Activated effector memory CD4-positive, alpha-beta T cell treated with anti-CD3 and anti-CD28 coated beads, Interleukin-2, amount 50 U/mL, for 16 hours (primary cell): ENCODE measurements at places on chromosomes 4 and X.
A peak's percentile ranks its signal among the peaks of the same experiment; 100 is the strongest.

- no peak for DNase-seq
Observed at GRCh38 chr4:86358257-86358656, 1.6 kb downstream of the MAPK10 start.

- DNase-seq = no peak
Observed at GRCh38 chrX:70336767-70337166, 46.9 kb downstream of the KIF4A start.

DNA sequence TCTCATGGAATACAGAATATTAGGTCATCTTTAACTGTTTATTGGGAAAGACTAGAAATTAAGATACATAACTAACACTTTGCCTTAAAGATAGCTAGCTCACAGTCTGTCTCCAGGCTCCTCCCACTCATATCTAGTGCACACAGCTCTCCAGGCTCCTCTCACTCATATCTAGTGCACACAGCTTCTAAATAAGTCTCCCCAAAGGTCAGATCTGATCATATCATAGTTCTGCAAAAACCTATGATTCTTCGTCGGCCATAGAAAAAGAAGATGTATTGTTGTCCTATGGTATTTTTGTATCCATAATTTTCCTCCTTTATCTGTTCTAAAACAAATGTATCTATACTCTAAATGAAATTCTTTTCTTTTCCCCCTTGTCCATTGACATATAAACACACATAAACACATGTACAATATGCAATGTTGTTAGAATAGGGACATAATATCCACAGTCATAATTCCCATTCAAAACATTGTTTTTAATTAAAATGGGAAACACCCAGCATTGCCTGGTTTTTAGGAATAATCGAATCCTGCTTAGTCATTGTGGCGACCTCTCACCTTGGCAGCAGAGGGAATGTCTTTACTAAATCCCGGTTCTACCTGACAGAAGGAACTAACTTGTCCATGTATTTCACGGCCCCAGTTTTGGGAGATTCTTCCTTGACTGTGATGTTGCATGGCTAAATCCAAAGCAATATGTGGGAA, 1282.0 kb downstream of the PCDH7 start:
- no peak for DNase-seq

DNA sequence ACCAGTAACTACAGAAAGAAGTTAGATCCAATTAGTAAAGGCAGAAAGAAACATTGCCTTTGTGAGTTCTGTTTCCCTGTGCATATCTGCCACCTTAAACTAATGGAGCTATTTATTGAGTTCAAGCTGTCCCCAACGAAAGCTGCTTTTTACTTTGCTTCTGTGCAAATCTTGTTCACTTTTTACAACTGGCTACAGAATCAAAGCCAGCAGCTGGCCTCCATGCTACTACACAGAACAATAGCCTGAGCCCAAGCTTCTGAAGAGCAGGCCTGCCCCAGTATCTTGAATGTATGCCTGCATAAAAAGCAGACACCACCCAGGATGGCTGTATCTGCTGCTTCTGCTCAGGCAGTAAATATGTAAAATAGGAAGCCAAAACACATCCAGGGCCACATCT, 28.1 kb downstream of the ANK2 start:
- no peak for DNase-seq

GRCh38 chr4:176792326-176793059, at the start of gene VEGFC:
Gene VEGFC, minus strand, starts transcription at chr4:176792922. Its CDS starts 611 bp downstream, at chr4:176792311.
- no peak for DNase-seq

DNA sequence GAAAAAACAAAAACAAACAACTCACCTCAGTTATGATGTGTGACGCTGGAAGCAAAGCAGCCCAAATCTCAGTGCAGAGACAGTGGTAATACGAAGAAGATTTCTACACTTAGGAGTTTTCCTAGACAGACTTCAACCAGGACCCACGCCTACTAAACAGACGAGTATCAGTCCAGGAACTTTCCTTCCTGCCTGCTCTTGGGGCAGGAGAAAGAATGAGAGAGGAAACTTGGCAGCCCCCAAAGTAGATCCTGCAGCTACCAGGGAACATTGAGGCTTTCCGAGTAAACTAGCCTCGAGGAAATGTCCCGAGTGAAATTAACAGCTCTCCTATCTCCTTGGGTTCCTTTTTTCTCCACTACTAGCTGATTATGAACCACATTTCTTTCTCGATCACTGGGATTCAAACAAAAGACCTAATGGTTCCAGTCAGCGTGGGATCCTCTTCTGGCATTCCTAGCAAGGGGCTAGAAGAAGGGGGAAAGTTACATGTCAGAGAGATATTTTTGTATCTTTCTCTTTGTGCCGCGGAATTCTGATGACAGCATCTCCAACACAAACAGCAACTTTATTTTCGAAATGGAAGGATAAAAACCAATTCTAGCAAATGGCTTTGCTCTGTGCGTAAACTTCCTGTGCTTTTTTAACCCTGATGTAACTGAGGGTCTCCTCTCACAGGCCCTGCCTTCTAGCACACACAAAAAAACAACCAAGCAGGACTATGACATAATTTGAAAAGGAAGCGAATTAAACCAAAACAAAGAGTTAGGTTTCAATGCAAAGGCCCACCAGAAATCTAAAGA, 53.2 kb downstream of the PPM1K start:
- no peak for DNase-seq

DNA sequence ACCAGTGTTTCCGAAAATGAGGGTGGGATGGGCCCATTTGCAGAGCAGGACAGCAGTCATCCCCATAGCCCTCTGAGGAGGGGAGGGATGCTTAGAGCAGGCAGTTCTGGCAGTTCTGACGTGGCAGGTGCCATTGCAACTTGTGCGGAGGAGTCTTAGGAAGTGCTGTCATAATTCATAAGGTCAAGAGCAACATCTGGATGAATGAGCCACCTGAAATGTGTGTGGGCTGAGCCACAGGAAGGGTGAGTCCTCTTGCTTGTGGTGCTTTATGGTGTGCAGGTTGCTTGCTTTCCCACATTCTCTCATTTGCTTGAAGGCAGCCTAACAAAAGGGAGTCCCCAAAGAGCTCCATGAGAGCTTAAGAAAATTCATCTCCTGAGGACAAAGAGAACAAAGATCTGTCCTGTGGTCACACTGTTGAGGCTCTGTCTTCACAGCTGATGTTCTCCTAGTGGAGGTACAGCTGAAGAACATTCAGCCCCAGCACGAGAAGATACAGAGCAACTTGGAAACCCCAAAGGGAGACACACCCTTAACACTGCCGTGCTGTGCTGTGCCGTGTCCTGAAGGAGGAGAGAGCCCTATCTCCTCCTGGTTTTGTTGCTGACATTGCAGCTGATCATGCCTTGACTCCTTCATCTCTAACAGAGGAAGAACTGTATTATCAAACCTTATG, 60.3 kb downstream of the DLG3 start:
- peak; percentile 63 for DNase-seq

DNA sequence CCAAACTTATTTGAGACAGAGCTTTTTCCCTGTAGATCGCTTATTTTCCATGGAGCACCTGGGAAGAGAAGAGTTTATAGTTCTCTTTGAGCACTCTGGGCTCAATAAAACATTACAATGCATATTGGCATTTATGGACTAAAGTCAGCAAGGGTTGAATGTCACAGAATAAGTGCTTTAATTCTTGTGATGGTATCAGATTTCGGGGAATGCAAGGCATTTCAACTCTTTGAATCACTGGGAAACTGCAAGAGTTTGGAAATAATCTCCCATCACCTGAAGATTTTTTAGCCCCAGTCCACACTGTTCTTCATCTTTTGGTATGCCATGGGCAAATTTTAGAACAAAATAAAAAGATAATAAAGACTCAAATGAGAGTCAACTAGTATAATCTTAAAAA, 111.5 kb upstream of the WDFY3 start:
- no peak for DNase-seq

DNA sequence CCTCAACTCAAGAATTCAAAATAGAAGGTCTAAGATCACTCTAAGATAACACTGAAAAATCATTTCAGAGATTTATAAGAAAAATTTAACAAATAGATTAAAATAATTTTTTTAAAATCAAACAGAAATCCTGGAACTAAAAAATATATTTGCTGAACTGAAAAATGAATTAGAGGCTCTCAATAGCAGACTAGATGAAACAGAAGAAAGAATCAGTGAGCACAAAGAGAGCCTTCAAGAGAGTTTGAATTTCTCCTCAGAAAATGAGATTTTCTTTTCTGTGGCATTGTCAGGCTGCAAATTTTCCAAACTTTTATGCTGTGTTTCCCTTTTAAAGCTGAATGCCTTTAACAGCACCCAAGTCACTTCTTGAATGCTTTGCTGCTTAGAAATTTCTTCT, 335.0 kb upstream of the SLC7A11 start:
- no peak for DNase-seq

DNA sequence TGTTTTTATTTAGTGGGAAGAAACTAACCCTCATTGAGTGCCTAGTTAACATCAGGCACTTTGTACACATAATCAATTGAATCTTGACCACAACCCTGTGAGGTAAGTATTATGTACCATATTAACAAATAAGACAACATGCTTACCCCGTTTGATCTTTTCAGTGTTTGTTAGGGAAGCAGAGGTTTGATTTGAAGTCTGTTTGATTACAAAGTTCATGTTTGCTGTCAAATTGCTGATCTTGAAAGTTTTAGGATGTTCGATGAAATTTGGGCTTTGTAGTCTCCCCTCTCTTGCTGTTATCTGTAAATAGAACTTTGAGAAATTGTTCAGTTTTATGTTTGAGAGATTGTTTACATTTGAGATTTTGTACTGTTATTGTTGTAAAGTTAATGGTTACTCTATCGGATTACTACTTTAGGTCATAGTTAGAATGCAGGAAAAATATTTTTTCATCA, 13.4 kb upstream of the ADH4 start:
- no peak for DNase-seq

DNA sequence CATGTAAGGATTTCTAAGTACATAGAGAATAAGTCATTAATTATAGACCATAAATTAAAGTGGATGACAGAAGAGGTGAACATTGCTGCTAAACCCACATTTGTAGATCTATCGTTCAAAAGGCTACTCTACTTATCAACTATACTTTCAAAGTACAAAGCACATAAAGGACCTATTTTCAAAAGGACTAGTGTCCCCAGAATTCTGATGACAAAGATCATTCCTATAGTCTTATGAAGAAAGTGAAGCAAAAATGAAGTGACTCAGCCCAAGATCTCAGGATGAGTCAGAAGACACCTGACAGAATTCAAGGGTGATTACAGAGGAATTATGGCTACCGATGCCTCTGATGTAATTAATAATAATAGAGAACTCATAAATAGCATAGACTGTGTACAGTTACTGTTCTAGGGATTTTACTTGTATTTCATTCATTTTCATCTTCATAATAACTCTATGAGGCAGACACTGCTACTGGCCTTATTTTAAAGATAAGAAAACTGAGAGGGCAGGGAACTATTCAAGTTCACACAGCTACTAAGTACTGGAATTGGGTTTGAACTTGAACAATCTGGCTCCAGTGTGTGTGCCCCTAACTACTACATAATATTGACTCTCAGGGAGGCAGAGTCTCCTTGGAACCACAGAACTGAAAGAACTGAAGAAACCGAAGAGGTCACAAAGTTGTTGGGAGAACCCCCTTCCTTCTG, 17.1 kb downstream of the USP46 start:
- DNase-seq = no peak

- no peak for DNase-seq
Observed at GRCh38 chr4:173174594-173175012, 6.0 kb downstream of the GALNT7 start.

DNA sequence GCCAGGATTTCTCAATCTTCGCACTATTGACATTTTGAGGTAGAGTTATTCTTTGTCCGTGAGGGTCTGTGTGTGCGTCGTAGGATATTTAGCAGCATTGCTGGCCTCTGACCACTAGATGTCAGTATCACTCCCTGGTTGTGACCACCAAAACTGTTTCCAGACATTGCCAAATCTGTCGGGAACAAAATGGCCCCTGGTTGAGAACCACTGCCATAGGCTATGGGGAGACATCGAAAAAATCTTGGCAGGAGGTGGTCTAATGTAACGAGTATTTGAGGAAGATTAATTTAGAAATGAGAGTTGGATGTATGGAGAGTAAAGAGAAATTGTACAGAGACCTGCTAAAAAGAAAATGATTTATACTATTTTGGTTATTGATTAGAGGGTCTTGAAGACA, 108.4 kb downstream of the DOCK11 start:
- DNase-seq = peak; percentile 64

DNA sequence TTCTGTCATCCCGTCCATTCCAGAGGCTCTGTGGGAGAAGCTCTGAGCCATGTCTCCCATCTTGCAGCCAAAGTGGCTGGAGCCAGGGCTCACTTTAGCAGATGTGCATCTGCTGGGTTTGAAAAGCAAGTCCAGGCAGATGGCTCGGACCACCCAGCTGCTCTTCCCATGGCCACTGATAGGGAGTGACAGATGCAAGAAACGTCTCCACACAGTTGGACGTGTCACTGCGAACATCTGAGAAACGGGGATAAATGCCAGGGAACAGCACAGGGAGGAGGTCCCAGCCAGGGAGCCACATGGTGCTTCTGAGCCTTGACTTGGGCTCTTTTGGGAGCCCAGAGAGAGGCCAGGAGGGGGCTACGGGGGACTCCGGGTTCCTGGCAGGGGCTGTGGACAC, 242.3 kb downstream of the AFAP1 start:
- DNase-seq = no peak

DNA sequence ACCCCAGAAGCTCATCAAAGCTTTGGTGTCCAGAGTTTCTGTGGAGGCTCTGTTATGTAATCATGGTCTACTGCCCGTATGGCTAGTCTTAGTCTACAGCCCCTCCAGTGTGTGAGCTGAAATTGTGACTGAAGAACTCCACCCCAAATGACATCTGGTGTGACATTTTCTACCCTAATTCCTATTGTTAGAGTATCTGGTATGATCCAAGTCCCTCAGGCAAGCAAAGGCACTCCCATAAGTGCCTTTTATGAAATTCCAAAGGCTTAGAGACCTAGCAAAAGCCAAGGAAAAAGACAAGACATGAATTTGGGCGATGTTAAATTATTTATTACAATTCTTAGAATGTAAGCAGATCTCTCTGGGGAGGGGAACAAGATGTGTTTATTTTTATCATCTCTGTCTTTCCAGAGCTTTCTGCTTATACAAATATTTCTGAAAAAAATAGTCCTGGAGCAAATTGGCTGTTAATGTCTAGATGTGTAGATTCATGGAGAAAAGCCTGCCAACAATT, 417.4 kb downstream of the CCSER1 start:
- DNase-seq = no peak

DNA sequence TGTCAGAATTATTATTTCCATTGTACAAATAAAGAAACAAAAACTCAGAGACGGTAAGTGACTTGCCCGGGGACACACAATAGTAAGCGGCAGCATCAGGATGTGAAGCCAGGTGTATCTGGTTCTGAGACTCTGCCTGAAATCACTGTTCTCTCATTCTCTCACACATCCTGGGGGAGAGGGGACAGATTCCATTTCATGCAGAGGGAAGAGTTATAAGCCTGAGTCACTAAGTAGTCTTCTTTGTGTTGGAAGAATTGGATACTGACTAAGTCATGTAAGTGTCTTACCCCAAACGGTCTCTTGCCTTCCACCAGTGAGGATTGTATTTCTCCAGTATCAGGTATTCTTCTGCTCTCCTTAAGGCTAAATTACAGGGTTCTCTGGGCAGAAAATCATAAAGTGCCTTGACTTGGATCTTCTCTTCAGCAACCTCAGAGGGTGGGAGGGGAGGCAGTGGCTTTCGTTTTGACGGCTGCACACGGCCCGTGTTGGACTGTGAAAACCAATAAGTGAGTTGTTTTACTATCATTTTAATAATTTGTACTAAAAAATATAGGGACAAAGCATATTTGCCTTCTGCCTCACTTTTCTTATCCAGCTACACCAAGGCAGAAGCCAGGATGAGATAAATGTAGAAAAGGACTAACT, 21.9 kb downstream of the TXK start:
- DNase-seq = no peak

- DNase-seq = no peak
Observed at GRCh38 chrX:129655547-129656249, 942 bp upstream of the APLN start.

- no peak for DNase-seq
Observed at GRCh38 chr4:90960840-90961239, 833.6 kb downstream of the CCSER1 start.
